ENCODE measurements at places on chromosomes 7 and 10.

DNA sequence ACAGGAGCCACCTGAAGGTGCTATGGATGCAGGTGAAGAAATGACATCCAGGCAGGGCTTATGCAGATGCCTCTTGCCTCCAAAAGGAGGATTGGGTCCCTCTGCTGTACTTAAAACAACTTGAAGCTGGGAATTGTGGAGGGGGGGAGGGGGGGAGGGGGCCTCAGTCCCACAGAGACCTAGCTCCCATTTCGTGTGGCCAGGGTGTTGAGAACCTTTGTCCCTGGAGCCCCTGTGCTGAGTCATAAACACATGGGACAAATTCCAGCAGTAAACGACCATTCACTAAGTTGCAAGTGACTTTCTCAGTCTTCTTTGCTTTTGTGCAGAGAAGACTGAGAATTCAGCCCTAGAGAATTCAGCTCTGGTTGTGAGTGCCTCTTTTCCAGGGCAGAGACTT is 96.5 kb upstream of the PODXL start:
- no peak for DNase-seq

DNA sequence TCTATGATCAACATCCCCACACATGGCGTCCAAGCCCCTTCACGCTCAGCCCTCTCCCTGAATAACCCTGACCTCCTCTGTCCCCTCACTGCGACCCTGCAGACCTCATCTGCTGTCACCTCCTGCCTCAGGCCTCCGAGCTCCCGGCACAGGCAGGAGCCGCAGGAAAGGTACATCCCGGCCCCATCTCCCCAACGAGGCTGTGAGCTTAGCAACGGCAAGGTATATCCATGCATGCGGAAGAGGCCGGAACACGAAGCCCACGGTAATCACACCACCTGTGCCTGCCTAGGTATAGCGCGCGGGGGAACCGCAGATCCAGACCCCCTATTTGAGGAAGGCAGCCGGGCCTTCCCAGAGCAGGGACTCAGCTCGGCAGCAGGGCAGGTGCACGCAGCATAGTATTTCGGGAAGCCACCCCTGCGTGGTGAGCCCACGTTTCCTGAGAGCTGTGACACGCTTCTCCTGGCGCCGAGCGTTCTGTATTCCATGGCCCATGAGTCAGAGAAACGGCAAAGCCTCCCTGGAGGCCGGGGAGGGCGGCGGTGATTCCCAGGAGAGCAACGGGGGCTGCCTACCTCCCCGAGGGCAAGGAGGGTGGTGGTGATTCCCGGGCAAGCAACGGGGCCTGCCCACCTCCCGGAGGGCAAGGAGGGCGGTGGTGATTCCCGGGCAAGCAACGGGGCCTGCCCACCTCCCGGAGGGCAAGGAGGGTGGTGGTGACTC is 50.1 kb upstream of the DNAAF5 start:
- no peak for DNase-seq

DNA sequence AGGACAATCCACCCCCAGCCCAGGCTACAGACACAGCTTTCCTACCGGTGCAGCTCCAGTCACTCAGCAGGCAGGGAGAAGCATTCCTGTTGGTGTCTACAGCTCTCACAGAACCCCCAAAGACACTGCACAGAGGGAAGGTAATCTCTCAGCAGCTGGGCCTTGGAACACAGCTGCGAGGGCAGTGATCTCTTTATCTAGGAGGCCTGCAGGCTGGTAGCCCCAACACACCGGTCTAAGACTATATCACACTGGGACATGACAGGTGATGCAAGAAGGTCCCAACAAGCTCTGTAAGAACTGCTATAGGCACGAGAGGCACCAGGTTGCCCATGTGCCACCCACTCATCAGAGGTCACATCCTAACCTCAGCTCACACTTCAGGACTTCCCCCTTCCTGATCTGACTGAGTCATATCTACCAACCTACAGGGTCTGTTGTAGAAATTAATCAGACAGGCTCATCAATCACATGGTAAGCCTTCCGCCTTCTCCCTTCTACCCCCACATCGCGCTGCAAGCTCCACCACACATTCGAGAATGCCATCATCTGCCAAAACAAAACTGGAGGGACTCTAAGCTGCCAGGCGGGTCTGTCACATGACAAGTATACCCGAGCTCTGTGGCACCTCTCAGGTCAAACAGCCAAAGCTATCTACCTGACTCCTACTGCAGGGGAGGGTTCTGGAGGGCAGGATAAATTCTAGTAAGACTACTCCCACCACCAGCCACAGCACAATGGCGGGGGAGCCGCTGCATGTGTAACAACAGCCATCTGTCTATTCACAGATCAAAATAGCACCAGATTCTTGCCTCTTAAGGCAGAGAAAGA is 26.1 kb downstream of the FAM53B start:
- DNase-seq: no peak

GRCh38 chr10:81179805-81180452 is 642.2 kb downstream of the SH2D4B start:
- DNase-seq: no peak

DNA sequence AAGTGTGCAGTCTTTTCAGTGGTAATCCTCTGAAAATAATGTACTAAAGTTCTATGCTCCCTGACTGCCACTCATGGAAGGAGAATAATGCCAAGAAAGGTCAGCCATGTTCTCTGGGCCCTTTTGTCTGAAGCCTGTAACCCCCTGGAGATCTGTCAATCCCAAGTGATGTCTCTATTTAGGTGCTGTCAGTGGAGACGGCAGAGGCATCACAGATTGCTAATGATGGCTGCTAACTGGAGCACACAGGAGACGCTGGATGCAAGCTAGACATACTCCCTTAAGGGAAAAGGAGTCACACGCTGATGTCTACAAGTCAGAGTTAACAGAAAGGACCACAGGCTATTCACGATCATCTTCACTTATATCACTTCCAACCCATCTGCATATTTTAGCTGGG is 118.8 kb downstream of the RSU1 start:
- no peak for DNase-seq

- no peak for DNase-seq
These were observed 93.3 kb downstream of the FAM53B start for GRCh38 chr10:124650820-124651401.

DNA sequence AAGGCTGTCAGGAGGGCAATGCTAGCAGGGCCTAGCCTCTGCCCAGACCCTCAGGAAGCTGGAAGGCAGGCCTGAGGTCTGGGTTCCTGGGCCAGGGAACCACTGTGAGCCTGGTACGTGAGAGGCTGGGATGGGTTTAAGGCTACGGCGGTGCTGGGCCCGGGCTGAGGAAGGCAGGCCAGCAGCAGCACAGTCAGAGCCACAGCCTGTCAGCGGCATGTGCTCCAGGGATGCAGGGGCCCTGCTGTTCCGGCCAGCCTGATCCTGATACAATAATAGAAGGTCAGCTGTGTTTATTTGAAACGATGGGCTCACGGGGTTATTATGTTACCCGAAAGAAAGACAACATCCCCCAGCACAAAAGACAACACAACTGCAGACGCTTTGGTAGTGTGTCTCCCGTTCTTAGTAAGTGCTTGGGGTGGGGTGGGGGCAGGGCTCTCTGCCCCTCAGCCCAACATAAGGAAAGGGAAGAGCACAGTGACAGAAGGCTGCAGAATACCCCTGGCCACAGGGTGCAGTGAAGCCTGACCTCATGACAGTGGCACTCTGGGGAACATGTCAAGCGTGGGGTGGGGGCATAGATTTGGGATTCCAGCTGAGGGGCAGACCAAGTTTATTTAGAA is 95.0 kb downstream of the COL13A1 start:
- DNase-seq: no peak

- DNase-seq: no peak
These were observed 27.7 kb downstream of the PLXNA4 start for GRCh38 chr7:132548489-132549078.

- no peak for DNase-seq
These were observed 216.8 kb downstream of the SNX10 start for GRCh38 chr7:26508481-26508880.

DNA sequence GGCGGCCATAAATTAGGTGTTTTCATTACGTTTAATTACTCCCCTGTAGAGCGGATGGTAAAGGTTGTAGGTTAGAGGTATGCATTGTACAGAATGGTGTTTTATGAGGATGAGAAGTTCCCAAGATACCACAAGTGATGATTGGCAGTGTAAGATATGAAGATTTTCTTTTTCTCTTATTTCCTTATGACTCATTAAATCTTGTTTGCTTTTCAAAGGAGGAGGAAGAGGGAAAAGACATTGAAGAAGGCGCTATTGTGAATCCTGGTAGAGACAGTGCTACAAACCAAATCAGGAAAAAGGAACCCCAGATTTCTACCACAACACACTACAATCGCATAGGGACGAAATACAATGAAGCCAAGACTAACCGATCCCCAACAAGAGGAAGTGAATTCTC is 133.9 kb downstream of the AASS start:
- DNase-seq: no peak

DNA sequence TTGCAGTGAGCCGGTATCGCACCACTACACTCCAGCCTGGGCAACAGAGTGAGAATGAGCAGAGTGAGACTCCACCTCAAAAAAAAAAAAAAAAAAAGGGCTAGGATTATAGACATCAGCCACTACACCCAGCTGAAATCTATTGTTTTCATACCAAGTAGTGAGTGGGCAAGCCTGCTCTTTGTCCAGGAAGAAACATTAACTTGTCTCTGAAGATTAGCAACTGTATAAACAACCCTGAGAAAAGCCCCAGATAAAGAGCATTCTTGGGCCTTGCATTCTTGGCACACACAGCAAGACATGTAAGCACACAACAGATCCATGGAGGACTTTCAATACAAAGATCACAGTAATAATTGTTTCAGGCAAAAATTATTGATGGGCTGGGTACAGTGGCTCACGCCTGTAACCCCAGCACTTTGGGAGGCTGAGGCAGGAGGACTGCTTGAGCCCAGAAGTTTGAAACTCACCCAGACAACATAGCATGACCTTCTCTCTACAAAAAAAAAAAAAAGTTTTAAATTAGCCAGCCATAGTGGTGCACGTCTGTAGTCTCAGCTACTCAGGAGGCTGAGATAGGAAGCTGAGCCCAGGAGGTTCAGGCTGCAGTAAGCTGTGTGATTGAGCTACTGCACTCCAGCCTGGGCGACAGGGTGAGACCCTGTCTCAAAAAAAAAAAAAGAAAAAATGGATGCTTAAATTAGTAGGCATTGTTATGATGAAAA is 4.4 kb downstream of the PSPH start:
- DNase-seq: peak; percentile 72

DNA sequence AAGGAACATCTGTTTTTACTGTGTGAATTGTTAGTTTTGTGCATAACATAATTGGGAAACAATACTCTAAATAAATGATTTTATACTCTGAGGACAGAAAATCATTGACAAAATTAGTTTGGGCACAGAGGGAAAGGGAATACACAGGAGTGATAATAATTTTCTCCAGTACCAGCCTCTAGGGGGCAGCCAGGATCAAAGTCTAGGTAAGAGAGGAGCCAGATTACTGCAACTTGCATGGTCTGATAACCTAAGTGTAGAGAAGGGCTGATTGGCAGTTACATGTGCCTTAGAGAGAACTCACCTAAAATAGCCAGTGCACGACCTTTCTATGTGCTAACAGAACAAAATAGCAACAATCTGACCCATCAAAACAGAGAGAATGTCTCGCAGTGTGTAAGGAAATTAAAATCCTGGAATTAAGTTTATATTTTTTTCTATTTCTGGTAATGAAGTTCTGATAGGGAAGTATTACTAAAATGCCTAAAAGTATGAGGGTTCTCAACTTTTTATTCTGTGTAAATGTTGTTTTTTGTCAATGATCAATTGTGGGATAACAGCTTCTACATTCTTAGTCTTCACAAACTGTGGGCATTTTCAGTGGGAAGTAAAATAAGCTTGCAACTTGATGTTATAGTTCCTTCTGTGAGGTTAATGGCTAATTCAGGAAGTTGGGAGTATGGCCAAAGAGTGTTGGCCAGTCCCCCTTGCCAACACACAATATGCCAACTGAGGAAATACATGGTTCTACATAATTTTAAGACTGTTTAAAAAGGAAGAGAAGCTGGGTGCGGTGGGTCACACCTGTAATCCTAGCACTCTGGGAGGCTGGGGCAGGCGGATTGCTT is 66.4 kb downstream of the EXOC6 start:
- peak; percentile 7 for DNase-seq

Data from AG04449 (cell line).